ENCODE measurements at places on chromosomes 2 and 18.

GRCh38 chr2:39584283-39584965 lies 81.3 kb upstream of the TMEM178A start:
- DNase-seq, result no peak

GRCh38 chr2:186503827-186504606 lies 18.0 kb downstream of the ZC3H15 start:
- peak; percentile 51 for DNase-seq

DNA sequence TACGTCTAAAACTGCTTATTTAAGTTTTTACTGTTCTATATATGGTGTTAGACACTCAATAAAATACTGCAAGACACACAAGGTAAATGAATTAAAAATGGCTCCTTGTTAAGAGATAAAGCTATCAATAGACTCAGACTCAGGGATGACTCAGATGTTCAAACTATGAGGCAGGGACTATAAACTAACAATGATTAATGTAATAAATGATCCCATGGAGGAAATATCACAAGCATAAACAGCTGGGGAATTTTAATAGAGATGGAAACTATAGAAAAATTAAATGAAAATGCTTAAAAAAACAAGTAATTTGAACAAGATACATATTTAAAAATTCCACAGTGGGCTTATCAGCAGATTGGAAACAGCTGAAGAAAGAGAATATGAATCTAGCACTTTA lies 650.8 kb downstream of the DCDC2C start:
- DNase-seq, result no peak

DNA sequence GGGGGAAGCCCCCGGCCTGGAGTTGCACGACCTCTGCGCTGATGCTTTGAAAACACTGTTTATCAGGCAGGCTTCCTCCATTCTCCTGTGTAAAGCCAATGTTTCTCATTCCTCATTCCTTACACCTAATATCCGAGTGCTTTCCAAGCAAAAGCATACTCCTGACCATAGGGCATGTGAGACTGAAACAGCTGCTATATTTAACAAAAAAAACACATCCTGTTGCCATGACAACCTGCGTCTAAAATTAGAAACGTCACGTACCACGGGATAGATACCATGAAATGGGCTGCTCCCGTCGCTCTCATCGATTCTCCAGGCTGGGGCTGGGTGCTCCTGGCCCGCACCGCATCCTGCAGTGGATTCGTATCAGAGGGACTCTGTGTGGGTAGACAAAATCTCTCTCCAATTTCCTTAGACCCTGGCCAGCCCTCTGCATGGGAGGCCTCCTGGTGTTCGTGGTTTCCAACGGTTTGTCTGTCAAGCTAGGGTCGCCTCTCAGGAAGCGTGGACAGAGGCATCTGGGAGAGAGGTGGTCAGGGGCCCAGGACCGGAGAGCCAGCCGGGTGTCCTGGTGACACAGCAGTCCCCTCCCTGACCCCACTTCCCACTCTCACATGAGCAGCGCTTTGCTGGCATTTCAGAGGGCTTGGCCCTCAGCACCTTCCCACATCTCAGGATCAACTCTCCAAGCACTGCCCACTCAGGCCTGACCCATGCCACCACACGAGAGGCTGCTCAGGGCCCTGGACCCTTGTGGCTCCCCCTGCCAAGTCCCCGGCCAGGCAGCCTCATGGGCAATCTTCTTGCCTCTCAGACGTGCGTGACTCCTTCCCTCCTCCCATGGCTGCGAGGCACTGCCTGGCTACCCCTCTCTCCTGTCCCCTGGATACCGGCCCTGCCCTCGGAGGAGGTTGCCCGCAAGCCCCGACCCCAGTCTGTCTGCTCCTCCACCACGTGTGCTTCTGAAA lies 268.1 kb downstream of the NDUFA10 start:
- DNase-seq, result no peak

DNA sequence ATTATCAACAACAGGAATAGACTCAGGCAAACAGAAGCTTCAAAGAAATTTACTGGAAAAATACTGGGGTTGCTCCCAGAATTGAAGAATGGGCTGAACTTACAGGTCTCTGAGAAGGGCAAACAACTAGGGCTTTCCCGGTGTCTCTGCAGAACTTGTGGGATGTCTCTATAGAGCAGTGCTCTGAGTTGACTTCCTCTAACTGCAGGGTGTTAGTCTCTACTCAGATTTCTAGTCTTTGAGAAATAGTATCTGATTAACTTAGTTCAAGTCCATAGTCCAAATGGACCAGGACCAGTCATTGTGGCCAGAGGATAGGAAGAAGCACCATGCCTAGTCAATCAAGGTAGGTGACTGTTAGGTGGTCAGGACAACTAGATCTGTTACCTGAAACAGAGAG lies 45.8 kb downstream of the LIMS1 start:
- DNase-seq, result no peak

DNA sequence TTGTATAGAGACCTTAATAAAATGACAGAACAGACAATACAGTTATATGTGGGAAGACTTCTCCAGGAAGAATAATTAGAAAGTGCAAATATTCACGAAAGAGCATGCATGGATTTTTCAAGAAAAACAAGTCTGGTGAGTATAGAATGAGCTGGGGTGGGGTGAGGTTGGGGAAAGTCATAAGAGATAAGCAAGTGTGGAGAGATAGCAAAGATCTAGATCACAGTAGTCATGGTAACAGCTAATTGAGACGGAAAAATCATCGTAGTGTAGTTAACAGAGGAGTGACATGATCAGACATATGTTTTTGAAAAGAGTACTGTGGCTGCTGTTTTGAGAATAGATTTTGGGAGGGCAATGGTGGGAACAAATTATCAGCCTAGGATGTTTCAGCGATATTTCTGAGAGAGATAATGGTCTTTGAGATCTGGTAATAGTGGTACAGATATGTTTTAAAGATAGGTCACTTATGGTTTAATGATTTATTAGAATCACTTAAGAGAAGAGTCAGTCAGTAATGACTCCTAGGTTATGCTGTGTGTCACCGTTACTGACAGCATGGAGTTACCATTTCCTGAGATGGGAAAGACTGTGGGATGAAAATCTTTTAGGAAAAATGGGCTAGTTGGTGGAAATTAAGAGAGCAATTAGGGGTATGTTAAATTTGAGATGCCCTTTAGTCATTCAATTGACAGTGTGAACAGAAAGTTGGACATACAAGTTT lies 248.5 kb upstream of the SLC8A1 start:
- DNase-seq, result no peak

- no peak for DNase-seq
These were observed 236.4 kb downstream of the PLCL1 start for GRCh38 chr2:198040835-198041234.

DNA sequence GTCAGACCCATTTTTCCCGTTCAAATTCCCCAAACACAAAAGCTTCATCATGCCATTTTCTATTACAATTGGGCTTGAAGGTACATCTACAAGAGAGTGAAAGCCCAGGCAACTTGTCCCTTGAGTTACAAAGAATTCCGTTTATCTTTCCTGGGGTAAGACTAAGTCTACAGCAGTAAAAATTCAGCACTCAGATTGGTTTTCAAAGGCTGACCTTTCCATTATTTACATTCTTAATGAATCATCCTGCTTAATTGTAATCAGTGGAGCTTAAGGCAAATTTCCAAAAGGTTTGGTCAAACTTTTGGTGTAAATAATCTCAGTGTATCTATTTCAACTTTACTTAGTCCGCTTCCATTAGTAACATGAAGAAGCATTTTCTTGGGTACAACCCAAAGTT lies 33.4 kb upstream of the ST3GAL5 start:
- DNase-seq, result no peak

DNA sequence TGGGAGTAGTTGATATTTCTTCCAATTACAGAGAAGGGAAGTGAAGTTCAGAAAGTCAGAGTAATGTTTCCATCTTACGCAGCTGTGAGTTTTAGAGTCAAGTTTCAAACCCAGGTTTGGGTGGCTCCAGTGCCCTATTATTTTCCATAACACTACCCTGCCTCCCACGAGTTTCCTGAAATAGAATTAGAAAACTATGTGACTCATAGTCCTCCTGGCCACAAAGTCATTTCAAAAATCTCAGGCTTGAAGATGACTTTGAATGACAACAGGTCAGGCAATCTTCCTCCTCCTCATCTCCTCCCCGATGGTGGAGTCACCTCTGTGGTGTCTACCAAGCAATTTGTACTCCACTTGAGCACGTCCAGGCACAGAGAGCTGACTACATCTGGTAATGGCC lies 212.3 kb upstream of the TRIB2 start:
- DNase-seq, result no peak

- DNase-seq, result no peak
These were observed 916 bp downstream of the TNFRSF11A start for GRCh38 chr18:62325806-62326645.

DNA sequence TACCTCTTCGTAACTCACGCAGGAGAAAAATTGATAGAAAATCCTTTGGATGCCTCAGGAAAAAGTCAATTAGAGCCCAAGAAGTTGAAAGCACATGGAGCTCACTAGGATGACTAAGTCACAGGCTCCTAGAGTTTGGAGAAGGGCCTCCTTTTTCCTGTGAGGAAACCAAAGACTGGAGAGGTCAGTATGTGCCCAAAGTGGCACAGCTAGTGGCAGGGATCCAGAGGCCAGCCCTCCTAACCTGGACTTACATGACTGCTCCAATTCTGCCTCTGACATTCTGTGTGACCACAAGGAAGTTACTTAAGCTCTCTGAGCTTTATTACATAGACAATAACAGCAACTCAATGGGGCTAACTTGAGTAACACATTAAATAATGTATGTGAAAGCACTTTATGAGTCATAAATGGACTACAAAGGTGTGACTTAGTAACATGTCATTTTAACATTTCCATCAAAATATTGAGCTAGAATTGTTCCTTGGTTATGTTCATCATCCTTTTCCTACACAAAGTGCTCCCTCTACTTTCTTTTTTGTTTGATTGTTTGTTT lies 91.6 kb downstream of the DHRS9 start:
- DNase-seq, result no peak

DNA sequence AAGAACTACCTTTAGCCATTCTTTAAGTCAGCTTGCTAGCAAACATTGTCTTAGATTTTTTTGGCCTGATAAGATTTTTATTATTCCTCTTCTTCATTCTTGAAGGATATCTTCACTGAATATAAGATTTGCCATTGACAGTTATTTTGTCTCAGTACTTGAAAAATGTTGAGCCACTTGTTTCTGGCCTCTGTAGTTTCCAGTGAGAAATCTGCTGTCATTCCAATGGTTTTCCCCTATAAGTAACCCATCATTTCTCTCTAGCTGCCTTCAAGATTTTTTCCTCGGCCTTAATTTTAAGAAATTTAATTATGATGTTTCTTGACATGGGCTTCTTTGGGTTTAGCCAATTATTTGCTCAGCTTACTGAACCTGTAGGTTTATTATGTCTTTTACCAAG lies 32.6 kb downstream of the ACOXL start:
- no peak for DNase-seq

DNA sequence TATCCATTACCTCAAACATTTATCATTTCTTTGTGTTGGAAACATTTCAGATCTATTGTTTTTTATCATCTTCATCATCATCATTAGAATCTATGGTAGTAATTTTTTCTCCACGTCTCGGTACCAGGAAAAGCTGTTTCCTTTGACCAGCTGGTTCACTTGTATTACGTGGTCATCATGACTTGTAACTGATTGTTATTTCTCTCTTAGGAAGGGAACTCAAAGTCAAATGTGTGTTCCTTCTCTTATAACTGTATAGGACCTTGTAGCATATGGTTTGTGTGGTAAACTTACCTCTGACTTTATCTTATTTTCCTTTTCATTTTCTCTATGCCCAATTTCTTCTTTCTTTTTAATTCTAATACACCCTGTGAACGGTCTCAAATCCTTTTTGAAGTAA lies 16.5 kb downstream of the NCOA1 start:
- no peak for DNase-seq

DNA sequence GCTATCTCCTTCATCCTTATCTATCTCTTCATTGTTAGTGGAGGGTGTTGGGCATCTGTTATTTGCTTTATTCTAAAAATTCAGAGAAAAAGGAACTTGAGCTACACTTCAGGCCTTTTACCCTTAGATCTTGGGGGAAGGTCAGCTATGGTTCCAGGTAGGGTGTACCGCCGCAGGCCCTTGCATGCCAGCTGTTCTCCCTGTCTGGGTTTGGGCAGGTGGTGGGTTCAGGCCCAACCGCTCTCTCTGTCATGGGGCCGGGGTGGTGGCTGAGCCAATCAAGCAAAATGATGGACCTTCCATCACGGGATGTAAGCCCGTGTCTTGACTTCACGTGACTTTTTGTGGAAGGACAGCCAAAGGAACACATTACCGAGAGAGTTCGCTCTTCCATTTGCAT lies 231.1 kb downstream of the LDLRAD4 start:
- DNase-seq, result no peak

DNA sequence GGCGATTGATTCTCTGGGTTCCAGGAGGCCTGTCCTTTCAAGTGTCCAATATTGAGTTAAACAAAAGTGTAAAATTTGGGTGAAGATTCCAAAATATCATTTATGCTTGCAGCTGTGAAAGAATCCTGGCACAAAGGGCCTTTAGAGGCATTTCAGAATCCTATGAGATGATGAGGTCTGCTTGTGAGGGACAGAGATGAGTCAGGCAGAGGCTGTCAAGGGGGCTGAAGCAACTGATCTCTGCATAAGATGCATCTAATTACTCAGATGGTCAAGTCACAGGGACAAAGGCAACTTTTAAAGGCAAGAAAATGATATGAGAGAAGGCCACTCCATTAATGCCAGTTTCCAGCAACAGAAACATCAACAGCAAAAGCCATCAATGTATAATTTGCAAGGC lies 78.8 kb downstream of the FHOD3 start:
- DNase-seq, result no peak

- no peak for DNase-seq
These were observed 144.1 kb upstream of the ZNF236 start for GRCh38 chr18:76678248-76678647.
